ENCODE measurements at places on chromosomes 7 and 10.

DNA sequence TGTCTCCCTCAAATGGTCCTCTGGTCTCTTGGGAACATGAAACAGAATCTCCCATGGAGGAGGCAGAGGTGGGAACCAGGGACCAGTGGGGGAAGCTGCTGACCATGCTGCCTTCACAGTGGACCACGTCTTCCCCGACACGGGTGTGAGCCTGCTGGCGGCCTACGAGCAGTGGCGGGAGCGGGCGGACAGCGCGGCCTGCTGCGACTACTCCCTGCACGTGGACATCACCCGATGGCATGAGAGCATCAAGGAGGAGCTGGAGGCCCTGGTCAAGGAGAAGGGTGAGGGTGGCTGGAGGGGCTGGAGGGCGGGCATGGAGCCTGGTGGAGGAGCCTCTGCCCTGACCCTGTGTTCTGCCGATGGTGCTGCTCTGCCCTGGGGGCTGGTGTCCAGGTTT is 8.0 kb downstream of the DPYSL4 start:
- no peak for DNase-seq

DNA sequence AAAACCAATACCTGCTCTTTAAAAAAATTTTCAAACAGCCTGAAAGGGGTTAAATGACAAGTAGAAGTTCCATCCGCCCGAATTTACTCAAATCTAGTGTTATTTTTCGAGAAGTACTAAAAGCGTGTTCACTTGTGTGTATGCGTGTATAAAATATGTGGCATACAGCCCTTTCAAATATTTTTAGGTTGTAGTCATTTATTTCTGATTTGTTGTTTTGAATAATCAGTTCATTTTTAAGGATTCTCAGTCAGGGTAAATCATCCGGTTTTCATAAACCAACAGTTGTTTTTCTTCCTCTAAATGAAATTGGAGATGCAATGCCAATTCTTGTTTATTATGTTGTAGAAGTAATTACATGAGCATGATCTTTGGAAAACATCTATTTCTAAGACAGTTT is 6.9 kb upstream of the SUN1 start:
- DNase-seq, result no peak

DNA sequence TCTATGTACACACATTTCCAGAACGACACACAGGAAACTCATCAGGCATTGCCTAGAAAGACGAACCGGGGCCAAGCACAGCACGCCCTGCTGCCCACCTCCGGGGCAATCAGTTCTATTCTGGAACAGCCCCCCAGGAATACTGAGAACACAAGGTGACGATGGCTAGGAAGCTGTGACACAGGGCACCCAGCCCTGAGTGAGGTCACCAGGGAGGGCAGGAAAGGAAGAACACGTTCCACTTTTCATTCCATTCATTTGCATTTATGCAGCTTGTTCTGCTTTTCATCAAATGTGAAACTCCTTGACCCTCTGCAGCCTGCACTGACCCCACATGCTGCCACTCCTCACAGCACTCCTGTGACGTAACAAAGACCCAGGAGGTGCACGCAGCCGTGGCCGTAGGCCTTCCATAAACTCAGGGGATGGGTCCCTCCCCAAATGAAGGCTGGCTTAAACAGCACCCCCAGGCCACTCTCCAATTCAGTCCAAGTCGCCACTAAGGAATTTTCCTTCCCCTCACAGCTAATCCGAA is 28.9 kb downstream of the MAD1L1 start:
- no peak for DNase-seq

- DNase-seq, result no peak
These were observed 9.3 kb downstream of the TCF7L2 start for GRCh38 chr10:112959207-112959838.

DNA sequence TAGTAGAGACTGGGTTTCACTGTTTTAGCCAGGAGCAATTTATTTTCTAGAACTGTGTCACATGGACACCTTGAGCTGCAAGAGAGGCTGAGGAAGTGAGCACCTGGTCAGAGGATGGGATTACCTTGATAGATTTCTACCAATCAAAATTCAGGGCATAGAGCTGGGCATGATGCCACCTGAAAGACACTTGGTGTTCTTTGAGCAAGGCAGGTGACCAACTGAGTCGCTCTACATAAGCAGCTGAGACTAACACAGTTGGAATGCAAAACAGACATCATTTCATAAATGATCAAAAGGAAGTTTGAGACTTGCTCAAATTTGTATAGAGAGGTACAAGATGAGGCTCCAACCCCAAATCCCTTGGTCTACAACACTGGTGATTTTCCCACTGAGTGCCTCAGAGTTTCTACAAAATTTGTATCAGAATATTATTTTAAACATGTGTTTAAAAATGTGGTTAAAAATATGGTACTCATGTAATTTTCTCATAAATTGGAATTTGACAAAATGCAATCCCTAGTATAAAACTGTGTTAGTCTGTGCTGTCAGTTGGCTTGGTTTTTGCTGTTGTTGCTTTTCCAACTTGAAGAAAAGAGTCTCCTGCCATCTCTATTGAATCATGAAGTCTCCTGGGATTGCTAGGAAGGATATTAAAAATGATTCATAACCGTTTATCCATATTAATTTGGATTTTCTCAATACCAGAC is 156.4 kb upstream of the MDFIC start:
- no peak for DNase-seq

GRCh38 chr7:12623223-12623622 is 52.7 kb downstream of the SCIN start:
- DNase-seq, result no peak

- DNase-seq, result peak; percentile 82
These were observed 51.4 kb downstream of the C10orf67 start for GRCh38 chr10:23293145-23293724.

- peak; percentile 42 for DNase-seq
These were observed 39.7 kb downstream of the TES start for GRCh38 chr7:116249969-116250553.

DNA sequence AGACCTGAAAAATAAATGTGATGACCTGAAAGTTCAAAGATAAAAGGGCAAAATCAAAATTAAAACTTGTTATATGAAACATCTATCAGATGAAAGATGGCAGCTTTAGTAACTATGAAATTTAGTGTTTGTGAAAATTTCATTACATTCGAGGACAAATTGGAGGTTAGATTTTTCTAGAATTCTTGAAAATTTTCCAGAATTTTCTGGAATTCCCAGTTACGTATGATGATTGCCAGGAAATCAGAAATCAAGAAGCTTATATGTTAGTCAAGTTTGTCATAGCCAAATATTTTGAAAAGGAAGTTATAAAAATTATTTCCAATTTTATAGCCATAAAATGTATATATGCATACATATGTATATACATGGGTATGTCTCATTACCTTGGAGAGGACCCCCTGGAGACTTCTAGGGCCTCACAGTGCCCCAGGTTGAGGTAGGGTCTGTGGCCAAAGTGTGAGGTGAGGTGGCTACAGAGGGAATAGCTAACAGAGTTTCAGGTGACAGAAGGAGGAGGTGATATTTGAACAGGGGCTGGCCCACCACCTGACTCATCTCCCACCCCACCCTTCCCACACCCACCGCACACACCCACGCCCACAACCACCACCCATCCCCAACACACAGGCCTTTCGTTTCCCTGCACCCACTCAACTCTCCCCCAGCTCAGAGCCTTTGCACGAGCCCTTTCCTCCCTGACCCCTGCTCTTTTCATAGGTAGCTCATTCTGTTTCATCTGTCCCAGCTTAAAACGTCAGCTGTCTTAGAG is 21.5 kb downstream of the C10orf105 start:
- no peak for DNase-seq

- no peak for DNase-seq
These were observed 488 bp upstream of the CHCHD3 start for GRCh38 chr7:133082390-133082766.

Measured in HAP-1 (cell line).